ENCODE measurements at places on chromosomes 11 and 22. TPM values are rescaled to one million over a fixed set of nuclear protein-coding genes. Genes with fewer than 3 reads are reported as not detected.

GRCh38 chr11:8922691-8923090 is 10.1 kb downstream of the C11orf16 start:
- DNase-seq: no peak

DNA sequence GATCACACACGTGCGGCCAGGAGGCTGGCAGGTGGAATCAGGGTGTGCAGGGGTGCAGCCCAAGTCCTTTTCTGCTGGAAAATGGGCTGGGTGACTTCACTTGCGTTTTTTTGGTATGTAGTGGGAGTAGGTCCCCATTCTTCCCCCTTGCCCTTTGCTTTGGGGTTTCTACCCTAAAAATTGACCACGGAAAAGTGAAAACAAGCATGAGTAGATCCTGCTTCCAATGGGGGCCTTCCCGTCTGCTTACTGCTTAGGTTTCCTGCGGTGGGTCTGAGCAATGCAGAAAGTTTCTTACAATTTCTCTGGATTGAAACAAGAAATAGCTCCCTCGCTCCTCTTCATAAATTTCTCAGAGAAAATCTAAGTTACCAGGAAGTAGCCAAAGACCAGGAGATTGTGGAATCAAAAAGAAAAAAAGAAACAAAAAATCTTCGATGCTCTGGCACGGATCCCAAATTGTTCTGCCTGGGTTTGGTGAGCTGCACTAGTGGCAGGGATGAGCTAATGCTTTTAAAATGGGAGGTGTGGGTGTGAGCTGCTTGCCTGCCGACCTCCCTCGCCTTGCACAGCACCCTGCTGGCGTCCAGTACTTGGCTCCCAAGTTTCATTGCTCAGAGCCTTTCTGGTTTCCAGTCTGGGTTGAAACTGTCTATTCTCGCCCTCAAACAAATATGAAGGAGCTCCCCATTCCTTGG is 2.4 kb downstream of the TIMP3 start:
- DNase-seq: no peak

GRK2 gene
- 303 TPM for total RNA-seq

PGA5 gene
- total RNA-seq: not detected

IGF2 gene
- 8.1 TPM for total RNA-seq

DNA sequence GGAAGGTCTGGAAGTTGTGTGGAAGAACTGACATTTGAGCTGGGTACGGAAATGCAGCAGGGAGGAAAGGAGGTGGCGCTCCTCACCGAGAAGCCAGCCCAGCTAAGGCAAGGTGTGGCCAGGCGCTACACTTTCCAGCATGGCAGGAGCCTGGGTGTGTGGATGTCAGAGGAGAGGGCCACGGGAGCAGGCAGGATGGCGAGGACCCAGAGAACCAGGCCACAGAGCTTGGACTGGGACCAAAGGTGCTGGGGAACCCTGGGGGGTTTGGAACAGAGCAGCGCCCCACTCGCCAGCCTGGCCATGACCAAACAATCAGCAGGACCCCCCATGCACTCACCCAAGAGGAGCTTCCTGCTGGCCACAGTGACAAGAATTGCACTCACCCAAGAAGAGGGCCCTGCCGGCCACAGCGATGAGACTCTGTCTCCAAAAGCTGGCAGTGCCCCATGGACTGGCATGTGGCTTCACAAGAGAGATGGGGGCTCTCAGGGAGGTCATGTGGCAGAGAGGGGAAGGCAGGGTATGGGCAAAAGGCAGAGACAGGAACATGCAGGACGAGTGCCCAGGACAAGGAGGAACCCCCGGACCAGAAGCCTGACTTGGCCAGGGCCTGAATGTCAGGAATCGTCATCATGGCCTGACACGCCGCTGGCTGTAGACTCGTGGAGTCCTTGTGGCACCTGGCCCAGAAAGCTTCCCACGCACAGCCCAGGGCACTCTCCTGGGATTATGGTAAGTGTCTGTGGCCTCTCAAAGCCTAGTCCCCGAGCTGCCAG is 45.4 kb downstream of the IGF2 start:
- no peak for DNase-seq

GRCh38 chr22:49827853-49828598 is at the start of gene BRD1:
Gene BRD1 (minus strand): TSS chr22:49827873. CDS start chr22:49824317, 3,556 bp downstream.
- peak; percentile 50 for DNase-seq

DNA sequence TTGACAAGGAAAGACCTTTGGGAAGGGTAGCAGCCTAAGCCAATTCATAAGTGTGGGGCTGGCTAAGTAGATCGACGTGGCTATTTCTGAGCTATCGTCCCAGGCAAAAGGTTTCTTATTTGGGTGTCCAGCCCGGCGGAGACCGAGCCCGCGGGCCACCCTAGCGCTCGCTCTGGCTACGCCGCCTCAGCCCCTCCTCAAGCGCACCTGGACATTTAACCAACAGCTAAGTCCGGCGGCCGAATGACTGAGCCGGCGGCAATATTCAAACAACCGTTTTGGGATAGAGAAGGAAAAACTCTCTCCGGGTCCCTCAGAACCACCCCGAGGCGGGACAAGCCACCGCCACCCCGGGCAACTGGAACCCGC is 457 bp downstream of the RNF141 start:
- DNase-seq: no peak

GRCh38 chr11:6397156-6397555 is 6.9 kb downstream of the SMPD1 start:
- DNase-seq: no peak

PLAAT3 gene
- 4.8 TPM for total RNA-seq

GRCh38 chr11:103433386-103434072 is 324.3 kb downstream of the DYNC2H1 start:
- DNase-seq: no peak

- no peak for DNase-seq
Observed at GRCh38 chr11:44945666-44946065, 5.0 kb downstream of the TP53I11 start.

ST14 gene
- total RNA-seq: not detected

- DNase-seq: no peak
Observed at GRCh38 chr22:42902875-42903510, 45.9 kb upstream of the ARFGAP3 start.

TNNI2 gene
- not detected for total RNA-seq

DNA sequence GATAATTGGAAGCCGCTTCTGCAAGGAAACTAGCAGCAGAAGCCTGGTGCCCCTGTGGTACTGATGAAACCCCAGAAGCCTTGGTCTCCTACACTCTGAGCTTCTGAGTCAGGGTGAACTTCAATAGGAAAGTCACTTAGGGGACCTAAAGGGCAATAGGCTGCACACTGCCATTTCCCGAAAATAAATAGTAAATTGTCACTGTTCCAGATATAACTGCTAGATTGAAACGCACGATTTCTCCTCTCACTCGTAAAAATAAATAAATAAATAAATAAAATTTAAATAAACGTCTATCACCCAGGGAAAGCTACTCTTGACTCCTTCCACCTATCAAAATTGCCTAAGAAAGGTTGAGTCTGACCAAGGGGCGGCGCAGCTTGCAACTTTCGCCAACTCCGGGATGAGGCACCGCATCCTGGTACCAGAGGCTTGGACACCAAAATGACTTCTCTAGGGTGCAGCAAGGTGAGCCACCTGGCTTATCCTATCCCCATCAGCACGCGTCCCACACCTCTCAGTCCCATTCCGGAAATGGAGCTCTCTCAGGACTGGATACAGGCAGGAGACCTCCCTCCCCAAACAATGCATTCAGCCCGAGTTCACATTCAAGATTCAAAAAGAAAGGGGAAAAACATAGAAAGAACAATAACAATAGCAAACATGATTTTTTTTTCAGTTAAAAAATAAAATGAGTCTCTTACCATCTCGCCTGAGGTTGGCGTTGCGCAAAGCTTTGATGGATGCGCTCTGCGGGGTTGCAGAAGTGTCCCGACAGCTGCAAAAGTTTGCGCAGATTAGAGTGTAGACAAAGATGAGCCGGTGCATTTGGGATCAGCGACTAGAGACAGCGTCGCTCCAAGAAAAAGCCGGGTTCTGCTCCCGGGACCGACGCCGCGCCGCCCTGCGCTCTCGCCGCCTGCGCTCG is 583 bp downstream of the PDGFD start:
- no peak for DNase-seq

DNA sequence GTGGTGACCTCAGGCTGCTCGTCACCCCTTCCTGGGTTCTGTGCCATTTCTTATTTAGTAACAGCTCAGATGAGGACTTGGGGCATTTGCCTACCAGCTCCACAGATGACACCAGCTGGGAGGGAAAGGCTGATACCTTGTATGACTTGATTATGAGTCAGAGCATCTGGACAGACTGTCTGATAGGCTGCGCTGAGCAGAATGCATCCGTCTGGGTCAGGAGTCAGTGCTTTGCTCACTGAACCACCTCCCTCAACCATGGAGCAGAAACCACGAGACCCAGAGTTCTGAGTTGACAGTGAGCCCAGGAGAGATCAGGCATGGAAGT is 6.8 kb downstream of the ST14 start:
- DNase-seq: no peak

- no peak for DNase-seq
Observed at GRCh38 chr11:111734101-111734953, 31.9 kb downstream of the PPP2R1B start.

- no peak for DNase-seq
Observed at GRCh38 chr11:102323542-102324251, 6.4 kb downstream of the BIRC3 start.

PDXP gene
- total RNA-seq: 51.3 TPM

SLC5A12 gene
- not detected for total RNA-seq

CHADL gene
- 0.23 TPM for total RNA-seq

DNA sequence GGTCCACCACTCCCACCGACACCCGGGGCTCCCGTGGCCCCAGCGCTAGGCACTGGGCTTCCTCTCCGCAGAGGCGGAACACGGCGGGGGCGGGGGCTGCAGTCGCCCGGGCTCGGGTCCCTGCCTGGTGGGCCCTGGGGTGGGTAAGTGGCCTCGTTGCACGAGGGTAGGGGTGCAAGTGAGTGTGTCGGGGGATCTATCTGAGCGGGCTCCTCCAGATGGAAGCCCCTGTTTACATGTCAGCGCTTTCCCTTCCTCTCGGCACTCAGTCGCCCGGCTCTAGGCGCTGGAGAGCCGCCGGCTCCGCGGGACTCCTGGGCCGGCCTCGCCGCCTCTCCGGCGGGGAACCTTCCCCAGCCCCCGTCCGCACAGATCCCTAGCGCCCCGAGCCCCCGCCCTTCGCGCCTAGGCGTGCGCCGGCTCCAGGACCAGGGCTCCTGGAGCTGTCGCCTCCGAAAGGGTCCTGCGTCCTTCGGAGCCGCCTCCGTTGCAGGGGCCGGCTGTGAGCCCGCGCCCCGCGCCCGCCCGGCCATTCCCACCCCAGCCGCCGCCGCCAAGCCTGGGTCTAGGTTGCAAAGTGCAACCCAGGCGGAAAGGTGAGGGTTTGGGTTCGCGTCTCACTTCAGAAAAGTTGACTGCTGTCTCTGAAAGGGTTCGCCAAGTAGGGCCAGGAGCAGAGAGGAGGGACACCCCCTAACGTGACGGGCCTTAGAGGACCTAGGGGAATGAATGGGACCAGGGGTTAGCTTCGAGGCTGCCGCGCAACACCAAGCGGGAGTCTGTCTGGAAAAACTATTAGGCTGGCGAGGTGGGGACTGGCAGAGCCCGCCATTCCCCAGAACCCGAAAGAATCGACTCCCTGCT is 978 bp downstream of the FLI1 start:
- DNase-seq: peak; percentile 45

- peak; percentile 76 for DNase-seq
Observed at GRCh38 chr11:78420255-78420764, 2.7 kb upstream of the GAB2 start.

DNA sequence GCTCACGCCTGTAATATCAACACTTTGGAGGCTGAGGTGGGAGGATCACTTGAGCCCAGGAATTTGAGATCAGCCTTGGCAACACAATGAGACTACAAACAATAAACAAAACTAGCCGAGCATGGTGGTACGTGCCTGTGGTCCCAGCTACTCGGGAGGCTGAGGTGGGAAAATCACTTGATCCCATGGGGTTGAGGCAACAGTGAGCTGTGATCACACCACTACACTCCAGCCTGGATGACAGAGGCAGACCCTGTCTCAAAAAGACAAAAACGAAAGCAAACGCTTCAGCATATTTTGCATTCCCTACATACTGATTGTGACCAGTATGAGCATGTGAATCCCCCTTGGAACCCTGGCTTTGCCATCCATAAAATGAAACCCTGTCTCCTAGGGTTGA is 33.9 kb upstream of the MN1 start:
- DNase-seq: no peak

INCENP gene
- 130 TPM for total RNA-seq

- no peak for DNase-seq
Observed at GRCh38 chr22:39422101-39422500, 22.5 kb downstream of the TAB1 start.

GNB1L gene
- 17.4 TPM for total RNA-seq

DNA sequence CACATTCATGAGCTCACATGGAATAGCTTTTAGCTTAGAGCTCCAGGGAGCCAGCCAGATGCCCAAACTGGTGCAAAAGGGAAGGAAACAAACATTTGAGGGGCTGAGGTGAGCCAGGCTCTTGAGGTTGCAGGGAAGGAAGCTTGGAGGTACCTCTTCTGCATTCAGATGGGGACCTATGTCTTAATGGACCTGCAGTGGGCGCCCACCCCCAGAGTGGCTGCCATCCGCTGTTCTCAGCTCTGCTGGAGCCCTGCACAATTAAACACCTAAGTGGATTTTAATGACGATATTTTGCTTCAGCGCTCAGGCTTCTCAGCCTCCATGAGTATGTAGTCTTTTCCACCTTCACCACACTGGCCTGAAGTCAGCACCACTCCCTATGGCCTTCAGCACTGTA is 100.8 kb downstream of the LDLRAD3 start:
- no peak for DNase-seq

DNA sequence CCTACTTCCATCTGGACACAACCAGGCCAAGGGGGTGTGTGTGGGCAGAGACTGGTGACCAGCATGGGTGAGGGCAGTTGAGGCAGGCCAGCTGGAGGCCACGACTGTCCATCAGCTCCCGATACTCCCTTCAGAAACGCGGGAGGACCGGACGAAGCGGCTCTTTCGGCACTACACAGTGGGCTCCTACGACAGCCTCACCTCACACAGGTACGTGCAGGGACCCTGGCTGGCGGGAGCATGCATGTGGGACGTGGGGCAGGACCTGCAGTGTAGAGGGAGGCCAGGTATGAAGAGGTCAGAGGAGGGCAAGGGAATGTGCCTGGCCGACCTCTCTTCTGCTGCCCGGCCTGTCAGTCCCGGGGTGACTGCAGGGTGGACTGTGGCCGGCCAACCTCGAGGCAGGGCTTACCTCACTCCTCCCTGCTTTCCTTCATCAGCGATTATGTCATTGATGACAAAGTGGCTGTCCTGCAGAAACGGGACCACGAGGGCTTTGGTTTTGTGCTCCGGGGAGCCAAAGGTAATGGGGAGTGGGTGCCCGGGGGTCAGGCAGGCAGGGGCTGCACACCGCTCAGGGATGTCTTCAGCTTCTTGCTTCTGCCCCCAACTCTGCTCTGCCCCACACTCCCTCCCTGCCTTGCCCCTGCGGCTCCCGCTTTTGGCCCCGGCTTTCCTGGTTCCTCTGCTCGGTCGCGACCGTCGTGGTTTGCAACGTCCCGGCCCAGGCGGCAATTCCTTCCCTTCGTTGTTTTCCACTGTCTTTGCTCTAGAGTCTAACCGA is 31.3 kb downstream of the SHANK3 start:
- DNase-seq: no peak

GGTLC2 gene
- total RNA-seq: not detected

GRCh38 chr11:32421992-32422391 is 13.3 kb downstream of the WT1 start:
- no peak for DNase-seq

GRCh38 chr11:37907436-37908218 is 1309.6 kb upstream of the RAG2 start:
- no peak for DNase-seq
